ENCODE measurements at places on chromosomes 3 and 15. TPM values are rescaled to one million over a fixed set of nuclear protein-coding genes. Genes with fewer than 3 reads are reported as not detected.

- no peak for DNase-seq
Measured at GRCh38 chr3:4734454-4734853, 241.3 kb downstream of the ITPR1 start.

The XCR1 gene
- not detected for total RNA-seq

- no peak for DNase-seq
Measured at GRCh38 chr3:194097141-194097882, 38.6 kb upstream of the HES1 start.

DNA sequence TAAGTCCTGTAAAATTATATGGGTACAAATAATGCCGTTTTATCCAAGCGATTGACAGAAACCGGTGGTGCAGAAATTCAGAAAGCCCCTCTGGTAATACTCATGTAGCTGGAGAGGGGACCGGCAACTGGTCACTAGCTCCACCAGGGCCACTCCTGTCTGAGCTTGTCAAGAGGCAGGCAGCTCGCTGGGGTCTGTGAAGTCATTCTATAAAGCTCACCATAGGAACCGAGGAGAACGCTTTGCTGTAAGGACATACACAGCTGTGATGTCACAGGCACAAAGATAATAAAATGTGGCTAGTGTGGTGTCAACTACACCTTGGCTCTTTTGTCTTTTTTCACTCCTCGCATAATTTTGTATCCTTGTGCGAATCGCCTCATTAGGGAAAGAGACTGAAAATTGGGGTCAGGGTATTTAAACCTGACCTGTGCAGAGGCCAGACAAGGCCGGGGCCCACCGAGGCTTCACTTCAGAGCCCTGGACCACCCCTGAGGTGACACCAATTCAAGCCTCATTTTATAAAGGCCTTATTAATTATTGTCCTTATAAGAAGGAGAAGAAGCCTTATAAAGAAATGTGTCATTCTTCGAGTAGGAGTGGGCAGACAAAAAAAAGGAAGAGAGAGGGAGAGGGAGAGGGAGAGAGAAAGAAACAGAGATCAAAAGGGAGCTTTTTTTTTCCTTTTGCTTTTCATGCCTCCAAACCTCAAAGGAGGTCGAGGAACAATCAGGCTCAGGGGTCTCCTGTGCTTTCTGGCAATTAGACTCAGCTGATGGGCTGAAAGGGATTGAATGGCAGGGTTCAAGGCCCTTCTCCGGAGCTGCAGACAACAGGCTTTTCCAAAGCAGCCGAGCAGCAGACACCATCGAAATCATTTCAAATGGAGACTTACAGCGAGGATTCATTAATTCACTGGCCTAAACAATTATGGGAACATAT is 813.3 kb upstream of the ARRDC4 start:
- no peak for DNase-seq

DNA sequence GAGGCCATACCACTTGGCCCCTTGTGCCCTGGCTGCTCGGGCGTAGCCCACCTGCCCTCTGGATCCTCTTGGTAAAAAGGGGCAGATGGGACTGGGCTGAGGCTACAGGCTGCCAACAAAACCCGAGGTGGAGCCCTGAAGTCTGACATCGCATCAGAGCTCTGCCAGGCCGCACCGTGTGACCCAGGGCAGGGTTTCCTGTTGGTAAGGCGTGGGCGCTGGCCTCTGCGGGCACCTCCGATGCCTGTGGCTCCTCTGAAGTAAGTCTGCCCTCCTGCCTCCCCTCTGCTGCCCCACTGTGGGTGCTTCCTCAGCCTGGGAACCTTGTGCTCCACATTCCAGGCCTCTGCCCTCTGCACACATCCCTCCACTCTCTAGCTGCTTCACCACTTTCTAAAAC is 8.9 kb downstream of the CHDH start:
- DNase-seq, result no peak

GRCh38 chr3:86794361-86795065 is 196.4 kb downstream of the VGLL3 start:
- DNase-seq, result no peak

GRCh38 chr3:140627756-140628155 is 50.1 kb upstream of the TRIM42 start:
- no peak for DNase-seq

The GOLGA8J gene
- total RNA-seq, result not detected

GRCh38 chr15:84929795-84930603 is 45.5 kb downstream of the SLC28A1 start:
- no peak for DNase-seq

- DNase-seq, result no peak
Measured at GRCh38 chr3:141969711-141970110, 93.3 kb downstream of the ATP1B3 start.

DNA sequence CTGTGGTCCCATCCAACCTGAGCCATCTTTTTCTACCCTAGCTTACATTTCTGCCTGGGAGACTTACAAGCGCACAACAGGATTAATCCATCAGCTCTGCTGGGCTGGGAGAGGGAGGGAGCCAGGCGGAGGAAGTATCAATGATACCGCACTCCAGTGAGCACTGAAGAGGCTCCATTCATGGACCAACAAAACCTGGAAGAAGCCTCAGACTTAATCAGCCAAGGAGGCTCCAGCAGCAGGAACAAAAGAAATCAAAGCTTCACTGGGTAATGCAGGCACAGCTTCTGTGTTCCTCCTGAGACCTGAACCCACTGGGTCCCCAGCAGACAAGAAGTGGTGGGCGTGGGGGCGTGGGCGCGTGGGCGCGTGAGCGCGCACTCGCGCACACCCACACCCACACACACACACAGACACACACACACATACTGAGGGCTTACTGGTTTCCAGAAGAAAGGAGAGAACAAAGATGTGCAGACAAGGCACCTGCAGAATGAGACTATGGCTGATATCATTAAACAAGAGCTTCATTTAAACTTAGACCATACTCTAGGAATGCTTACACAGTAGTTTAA is 87.0 kb upstream of the BOC start:
- no peak for DNase-seq

The FRMD5 gene
- 43.8 TPM for total RNA-seq

The ZNF501 gene
- 6.2 TPM for total RNA-seq

DNA sequence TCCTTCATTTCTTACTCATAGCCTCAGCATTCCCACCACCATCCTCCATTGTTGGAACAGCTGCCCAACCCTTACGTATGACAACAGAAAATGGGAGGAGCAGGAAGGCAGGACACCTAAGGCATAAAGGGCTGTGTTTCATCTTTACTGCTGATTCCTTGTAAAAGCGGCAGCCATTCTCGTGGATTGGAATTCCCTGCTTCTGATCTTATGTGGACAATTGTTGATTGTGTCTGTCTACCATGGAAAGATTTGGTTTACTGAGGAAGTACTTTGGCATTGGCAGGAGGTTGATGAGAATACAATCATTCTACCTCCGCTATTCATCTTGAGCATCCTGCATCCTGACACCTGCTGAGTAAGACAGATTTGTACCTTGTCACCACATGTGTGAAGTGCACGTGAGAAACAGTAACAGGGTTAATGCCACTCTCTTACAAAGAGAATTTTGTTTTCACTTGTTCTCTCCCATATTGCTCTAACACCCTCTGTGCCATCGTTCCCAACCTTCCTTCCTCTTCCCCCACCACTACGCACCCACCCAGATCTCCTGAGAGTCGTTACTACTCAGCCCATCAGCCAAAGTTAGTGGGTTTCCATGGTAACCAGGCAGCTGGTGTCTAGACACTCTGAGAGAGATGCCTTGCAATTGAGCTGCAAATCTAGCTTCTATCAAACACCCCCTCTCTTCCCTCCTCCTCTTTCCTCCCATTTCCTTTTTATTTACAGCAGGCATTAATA is 75.7 kb downstream of the GAP43 start:
- DNase-seq, result peak; percentile 68

GRCh38 chr15:69926721-69927120 is 171.0 kb downstream of the TLE3 start:
- no peak for DNase-seq

DNA sequence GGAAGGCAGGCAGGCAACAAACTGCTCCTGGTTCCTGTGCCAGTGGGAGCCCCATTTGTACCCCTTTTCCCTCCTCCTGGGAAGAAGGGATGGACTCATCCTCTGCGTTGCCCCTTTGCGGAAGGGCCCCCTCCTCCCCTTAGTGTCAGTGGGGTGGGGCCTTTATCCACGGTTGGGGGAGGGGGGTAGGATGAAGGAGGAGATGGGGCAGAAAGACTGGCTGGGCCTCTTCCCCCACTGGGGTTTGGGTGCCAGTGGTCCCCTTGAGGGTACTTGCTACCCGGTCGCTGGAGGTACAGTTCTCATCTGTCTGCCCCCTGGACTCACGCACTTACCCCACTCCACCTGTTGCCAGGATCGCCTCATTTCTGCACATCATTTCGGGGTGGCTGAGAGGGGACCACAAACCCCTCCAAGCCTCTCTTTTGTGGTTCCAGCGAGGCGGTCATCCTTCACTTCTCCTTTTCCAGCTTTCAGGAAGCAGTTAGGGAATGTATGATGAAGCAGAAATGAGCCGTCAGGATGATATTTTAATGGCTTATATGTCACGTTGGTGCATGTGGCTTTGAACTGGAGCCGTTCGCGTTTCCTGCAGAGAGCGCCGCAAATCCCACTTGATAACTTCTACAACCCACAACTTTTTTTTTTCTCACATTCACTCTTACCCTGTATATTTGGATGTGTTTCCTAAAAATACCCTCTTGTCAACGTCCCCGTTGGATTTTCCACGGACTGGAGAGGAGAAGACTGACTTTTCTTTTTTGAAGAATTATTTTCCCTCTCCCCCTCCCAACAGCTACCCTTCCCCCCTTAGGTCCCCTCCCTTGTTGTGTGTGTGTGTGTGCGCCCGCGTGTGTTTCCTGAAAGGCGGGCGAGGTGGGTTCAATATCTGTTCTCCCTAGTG is at the start of gene ZIC4:
Gene ZIC4, minus strand, starts transcription at position 516 of the 904 bp plus-strand sequence. CDS start 3,746 bp downstream, outside the sequence.
- DNase-seq, result no peak

DNA sequence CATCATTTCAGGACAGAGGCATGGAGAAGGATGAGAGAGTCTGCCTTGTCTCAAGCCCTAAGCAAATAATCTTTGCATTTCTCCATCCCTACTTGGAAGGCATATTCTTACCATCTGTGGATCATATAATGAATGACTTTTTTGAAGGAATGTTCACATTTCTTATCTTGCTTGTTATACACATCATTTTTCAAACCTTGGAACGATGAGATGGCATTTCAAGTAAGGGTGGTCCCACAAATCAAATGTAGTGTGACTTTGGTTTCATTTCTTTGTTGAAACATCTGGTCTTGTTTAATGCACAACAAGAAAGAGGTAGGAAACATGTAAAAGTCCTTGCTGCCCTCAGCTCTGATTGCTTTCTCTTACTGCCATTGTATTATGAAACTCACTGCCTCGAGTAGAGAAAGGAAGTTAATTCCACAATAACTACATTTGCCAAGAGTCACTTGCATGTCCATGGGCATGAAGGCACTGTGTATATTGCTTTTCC is 32.1 kb downstream of the RBMS3 start:
- DNase-seq, result no peak

GRCh38 chr3:89414270-89414669 is 306.8 kb downstream of the EPHA3 start:
- DNase-seq, result no peak

DNA sequence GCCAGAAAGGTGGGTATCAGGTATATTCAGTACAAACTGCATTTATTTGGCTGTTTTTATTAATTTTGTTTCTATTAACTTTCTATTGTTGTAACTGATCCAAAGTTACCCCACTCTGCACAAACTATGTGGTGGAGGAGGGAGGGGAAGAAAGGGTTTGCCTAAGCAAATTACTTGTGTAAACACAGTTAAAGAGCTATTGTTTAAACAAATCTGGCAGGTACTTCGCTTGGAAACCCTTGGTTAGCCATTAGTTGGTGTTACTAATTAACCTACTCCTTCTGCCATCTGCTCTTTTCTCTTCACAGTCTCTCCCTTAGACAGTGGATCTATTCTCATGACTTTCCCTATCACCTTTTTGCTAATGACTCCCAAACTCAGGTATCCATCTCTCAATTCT is 328.4 kb upstream of the NECTIN3 start:
- no peak for DNase-seq

GRCh38 chr15:89349206-89349558 is 14.6 kb upstream of the POLG start:
- DNase-seq, result no peak

- DNase-seq, result no peak
Measured at GRCh38 chr15:89656116-89656815, 999 bp upstream of the KIF7 start.

GRCh38 chr3:102712896-102713295 is 278.1 kb downstream of the ZPLD1 start:
- no peak for DNase-seq

The PFN2 gene
- total RNA-seq, result 364 TPM

DNA sequence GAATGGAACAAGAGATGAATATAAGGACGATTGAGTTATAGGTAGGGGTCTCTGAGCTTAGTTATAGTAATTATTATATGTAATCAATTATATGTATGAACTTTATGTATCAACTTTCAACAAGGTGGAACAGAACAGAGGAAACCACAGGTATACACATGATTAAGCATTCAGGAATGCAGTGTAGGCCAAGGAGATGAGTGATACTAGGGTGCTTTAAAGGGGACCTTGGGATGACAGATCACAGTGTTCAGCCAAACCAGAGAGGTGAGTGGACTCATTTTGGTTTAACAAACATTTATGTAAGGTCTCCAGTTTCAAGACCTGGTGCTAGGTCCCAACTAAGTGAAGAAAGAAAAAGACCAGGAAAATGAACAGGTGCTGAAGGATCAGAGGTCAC is 895.5 kb downstream of the ROBO2 start:
- DNase-seq, result no peak

The ZNF80 gene
- total RNA-seq, result not detected

DNA sequence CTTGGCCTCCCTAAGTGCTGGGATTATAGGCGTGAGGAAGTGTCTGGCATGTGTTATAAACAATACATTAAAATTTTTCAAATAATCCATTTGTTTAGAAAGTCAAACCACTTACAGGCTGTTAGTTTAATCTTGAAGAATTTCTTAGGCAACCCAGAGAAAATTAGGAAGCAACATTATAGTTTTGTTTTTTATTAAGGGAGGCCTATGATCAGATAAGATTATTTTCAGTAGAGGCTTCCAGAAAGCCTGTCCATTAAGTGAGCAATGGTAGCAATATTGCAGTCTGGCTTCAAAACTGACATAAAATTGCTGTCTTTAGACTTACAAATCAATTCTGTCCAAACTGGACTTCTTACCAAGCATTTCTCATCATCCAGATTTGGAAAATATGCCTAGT is 49.6 kb downstream of the CD47 start:
- DNase-seq, result no peak

The FEZF2 gene
- total RNA-seq, result 0.49 TPM

The CFAP20DC gene
- total RNA-seq, result 8.4 TPM

DNA sequence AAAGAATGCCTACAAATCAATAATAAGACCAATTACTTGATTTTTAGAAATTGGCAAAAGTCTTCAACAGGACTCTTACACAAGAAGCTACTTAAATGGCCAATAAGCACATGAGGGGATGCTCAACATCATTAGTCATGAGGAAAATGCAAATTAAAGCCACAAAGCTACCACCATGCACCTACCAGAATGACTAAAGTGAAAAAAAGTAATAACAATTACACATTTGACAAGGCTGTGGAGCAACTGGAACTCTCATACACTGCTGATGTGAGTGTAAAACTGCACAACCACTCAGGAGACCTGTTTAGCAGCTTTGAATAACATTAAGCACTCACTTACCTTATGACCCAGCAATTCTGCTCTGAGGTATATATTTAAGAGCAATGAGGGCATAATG is 68.4 kb downstream of the PPCDC start:
- DNase-seq, result no peak

Data from glutamatergic neuron (in vitro differentiated cells).